ENCODE measurements at places on chromosomes 4 and X.

GRCh38 chrX:123493857-123494256 lies 239.0 kb downstream of the THOC2 start:
- no peak for DNase-seq

- no peak for DNase-seq
These were observed 25.0 kb upstream of the TRPC5OS start for GRCh38 chrX:111850975-111851374.

- DNase-seq = no peak
These were observed 75.9 kb downstream of the CLNK start for GRCh38 chr4:10608501-10609219.

GRCh38 chrX:136258951-136259350 lies 7.8 kb upstream of the MAP7D3 start:
- no peak for DNase-seq

GRCh38 chr4:139557556-139558110 lies 1.6 kb upstream of the SETD7 start:
- no peak for DNase-seq

DNA sequence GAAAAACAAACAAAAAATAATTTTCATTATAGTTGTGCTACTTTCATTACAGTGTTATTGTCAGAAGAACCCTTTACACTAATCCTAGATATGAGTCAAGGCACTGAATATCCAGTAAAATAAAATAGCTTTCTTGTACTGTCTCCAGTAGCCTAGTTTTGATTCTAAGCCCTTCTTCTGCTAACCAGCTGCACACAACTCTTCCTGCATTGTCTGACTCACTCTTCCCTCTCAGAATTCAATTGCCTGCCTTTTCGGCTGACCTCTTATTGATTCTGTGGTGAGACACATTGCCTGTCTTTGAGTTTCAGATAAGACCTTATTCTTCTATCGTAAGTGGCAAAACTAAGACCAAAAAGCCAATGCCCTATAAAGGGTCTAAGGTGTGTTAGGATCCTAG lies 26.7 kb upstream of the PCDH18 start:
- no peak for DNase-seq

DNA sequence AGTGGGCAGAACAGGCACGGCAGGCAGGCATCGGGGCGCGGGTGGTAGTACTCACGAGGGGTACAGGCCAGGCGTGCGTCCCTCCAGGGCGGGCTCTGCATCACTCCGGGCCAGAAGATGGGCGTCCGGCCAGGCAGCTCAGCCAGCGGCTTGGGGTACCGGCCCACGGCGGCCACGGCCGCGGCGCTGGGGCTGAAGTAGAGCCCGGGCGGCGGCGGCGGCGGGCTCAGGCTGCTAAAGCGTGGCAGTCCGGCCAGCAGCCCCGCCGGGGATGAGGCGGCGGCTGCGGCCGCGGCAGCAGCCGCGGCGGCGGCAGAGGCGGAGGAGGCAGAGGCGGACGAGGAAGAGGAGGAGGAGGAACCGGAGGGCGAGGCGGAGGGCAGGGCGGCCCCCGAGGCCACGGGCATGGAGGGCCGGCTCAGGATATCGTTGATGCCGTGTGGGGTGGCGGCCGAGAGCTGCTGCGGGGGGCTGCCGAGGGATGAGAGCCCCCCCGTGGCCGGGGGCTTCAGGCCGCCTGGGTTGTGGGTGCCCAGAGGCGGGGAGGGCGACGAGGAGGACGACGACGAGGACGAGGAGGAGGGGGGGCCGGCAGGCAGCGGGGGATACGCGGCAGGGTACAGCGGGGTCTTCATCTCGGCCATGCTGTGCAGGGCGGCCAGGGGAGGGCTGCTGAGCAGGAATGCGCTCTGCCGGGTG lies 1.4 kb downstream of the NKX6-1 start:
- DNase-seq = no peak

Data from CD4-positive, alpha-beta T cell treated with Interleukin-6 at 100 ng/mL for 8 hours (primary cell).